CD8-positive, alpha-beta T cell (primary cell): ENCODE measurements at places on chromosomes 16 and 17.

- DNase-seq, result no peak
Measured at GRCh38 chr17:49858796-49859195, 10.9 kb upstream of the TAC4 start.

DNA sequence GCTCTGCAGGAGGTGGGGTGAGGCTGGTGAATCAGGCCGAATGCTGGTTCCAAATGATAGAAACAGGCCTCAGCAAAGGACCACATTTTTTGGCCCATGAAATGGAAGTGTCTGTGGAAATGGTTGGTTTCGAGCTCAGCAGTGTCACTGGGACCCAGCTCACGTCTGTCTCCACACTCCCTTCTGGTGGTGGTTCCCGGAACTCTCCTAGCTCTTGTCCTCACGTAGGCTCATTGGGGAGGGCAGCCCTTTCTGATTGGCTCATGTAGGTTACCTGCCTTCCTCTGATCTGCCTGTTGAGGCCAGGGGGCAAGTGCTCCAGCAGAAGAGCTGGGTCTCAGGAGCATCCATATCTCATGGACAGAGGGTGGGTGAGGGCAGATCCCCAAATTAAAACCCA is 4.0 kb downstream of the ALG1 start:
- no peak for DNase-seq

- peak; percentile 71 for DNase-seq
Measured at GRCh38 chr16:23836404-23837311, 875 bp downstream of the PRKCB start.

DNA sequence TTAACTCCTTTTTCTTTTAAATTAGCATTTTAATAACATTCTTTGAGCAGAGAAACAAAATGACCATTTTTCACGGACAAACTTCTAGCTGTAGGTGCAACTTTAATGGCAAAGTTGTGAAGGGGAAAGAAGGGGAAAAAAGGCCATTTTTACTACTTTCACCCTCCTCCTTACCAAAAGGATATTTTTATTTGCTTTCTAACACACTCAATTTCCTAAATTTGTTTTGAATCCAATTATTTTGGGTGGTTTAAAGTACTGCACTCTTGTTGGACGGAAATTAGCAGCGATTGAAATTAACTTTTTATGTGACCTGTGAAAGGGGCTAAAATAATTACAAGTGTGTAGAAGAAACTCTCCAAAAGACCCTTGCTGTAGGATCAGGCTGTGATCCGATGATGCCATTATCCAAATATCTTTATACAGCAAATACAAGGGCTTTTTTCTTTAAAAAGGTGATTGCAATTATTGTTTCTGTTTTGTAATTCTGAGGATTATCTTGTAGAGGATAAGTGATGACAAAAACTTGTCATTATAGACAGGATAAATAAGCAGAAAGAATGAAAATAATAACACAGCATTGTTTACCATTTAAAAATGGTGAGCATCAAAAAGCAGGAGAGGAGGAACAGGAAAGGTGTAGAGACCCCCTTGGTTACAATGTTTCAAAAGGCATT is 42.4 kb downstream of the SNX11 start:
- DNase-seq, result no peak

GRCh38 chr17:47225436-47225858 is 16.3 kb downstream of the MYL4 start:
- no peak for DNase-seq

DNA sequence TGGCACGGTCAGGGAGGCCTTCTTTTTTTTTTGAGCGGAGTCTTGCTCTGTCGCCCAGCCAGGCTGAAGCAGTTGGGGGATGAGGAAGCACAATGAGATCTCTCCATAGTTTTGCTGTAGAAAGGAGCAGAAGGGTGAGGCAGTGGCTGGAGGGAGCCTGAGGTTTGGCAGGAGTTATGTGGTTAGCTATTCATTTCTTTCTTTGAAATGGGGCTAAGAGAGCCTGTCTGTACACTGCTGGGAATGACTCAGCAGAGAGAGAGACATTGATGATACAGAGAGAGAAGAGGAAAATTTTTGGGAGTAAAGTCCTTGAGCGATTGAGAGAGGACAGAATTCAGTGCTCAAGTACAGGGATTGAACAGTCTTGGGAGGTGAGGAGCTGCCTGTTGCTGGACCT is 22.1 kb downstream of the NOS2 start:
- DNase-seq, result no peak

DNA sequence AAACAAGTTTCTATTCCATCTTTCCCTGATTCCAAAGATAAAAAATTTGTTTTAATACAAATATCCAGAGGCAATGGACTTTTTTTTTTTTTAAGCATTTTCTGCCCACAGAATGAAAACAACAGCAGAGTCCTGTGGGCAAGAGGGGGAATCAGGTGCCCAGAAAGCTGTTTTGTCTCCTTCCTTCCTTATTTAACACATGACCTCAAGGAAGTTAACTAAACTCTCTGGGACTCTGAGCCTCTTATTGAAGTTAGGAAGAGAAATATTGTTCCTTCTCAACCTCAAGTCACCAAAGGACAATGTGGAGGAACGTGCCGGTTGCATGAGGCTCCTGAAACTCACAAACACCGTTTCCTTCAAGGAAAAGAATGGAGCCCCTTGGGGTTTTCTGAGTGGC is 34.9 kb downstream of the LITAF start:
- no peak for DNase-seq

GRCh38 chr17:6596511-6596910 is 40.2 kb upstream of the PITPNM3 start:
- no peak for DNase-seq

DNA sequence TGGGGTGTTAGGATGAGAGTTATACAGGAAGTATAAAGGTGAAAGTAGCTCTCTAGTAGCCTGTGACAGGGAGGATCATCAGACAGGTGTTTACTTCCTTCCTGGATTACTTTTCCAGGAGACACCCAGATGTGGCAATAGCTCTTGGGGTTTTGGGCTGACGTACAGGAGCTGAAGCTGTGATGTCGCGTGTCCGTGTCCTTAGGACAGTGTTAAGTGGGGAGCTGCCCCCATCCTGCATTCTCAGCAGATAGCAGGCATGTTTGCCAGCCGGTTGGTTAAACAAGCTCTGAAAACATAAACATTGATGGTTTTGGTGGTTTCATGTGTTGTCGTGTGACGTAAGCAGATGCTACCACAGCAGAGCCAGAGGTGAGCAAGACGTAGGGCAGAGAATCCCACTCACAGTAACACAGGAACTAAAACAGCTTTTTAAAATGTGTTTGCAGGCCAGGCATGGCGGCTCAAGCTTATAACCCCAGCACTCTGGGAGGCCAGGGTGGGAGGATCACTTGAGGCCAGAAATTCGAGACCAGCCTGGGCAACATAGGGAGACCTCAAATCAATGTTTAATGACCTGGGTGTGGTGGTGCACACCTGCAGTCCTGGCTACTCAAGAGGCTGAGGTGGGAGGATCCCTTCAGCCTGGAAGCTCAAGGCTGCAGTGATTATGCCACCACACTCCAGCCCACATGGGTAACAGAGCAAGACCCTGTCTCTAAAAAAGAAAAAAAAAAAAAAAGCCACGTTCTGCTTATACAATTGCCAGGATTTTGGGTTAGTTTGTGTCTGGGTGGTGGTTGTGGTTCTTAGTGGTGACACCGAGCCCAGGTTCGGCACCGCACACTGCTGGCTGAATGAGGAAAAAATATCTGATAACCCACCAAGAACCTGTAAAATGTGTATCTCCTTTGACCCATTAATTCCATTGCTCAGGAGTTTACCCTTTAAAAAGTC is 18.2 kb upstream of the IL17C start:
- DNase-seq, result peak; percentile 63

DNA sequence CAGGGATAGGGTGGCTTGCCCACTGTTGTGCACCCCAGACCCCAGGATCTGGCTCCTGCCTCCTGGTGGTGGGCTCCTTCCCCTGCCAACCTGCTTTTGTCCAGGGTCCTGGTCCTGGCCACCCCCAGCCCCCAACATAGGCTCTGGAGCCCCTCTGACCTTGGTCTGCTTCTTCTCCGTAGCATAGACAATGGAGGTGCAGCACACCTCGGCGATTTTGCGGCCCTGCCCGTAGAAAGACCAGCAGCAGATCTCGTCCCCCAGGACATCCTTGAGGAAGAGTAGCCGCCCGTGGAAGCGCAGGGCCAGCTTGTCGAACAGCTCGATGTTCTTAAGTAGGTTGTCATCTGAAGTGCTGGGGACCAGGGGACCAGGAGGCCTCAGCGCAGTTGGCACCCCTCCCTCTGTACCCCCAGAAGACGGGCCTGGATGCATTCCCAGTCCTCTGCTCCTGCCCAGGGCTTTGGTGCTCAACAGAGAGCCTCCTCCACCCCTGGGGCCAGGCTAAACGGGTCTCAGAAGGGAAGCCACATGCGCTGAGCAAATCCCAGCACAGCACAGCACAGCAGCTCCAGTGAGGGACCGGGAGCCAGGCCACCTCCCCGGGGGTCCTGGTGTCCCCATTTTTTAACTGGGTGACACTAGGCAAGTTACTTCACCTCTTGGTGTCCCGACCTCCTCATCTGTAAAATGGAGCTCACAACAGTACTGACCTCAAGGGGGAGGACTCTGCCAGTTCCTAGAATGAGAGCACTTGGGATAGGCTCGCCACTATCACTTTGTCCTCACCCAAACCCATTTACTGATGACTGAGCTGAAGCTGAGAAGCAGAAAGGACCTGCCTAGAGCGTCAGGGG is 10.8 kb downstream of the ASPHD1 start:
- DNase-seq, result no peak

DNA sequence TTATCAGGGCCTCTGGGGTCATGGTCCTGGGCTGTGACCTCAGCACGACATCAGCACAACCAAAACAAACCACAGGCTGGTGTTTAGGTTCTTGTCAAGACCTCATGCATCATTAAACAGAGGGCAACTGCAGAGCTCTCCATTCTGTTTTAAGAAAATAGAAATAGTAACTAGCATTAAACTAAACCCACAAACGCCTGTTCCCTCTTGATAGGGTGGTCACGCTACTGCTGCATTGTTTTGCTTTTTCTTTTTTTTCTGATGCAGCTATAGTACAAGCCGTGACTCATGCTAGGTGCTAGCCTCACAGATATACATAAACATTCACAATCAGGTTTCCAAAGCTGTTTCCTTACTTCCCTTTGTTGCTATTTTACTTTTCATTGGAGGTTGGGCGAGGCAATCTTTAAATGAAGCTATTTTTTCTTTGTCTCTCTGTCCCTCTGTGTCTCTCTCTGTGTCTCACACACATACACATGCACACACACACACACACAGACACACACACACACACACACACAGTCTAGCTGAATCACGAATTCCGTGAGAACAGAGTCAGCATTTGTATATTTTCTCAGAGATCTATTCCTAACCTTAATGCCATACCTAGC is 310.3 kb downstream of the CDH13 start:
- no peak for DNase-seq

- DNase-seq, result no peak
Measured at GRCh38 chr17:39045948-39046679, 78.9 kb upstream of the FBXO47 start.

GRCh38 chr17:50283246-50283645 is 9.0 kb downstream of the TMEM92 start:
- no peak for DNase-seq

- peak; percentile 45 for DNase-seq
Measured at GRCh38 chr17:50114849-50115357, 15.1 kb downstream of the SAMD14 start.

DNA sequence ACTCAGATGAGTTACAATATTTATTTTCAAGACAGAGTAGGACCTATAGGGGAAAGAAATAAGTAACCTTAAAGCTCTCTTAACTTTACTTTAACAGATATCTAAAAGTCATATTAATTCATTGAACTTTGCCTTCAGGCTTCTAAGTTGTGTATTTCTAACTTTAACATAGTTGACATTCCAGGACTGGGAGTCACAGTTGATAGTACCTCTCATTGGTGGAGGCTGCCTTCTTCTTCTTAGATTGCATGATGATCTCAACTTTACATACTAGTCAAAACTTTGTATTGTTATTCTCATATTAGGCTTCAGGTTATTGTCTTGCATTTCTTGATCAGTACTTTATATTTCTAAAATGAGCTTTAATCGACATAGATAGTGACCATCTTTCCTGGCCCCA is 350.1 kb upstream of the KIF2B start:
- DNase-seq, result no peak
